Prostate gland (tissue), 2 donors: ENCODE measurements at places on chromosomes 1 and 21.
A peak's percentile ranks its signal among the peaks of the same experiment; 100 is the strongest.

DNA sequence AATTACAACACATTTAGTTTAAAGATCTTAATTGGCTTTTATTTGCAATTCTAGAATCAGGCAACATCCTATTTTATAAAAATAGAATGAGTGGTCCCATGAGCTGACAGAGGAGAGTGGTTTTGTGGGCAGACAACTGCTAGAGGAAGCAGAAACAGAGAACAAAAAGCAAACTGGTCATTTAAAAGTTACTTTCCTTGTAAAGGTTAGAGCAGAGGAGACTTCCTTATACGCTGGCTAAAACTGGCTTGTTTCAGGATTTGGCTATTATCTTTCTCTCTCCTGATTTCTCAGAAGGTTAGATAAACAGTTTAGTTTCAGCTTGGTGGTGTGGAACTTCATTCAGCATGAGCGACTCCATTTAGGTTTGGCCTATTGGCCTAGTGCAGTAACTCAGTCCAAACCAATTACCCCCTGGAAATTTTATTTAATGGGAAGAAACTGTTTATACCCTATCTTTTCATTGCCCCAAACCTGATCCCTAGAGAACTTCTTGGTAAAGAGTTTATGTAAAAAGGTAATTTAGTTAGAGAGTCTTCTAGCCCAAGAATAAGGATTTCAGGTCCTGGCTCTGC, 32.2 kb upstream of the IL20 start:
- DNase-seq: no peak

- no peak for DNase-seq
These were observed 25.0 kb downstream of the FOXO6 start for GRCh38 chr1:41386196-41386663.

GRCh38 chr1:22971161-22971560, 1.5 kb downstream of the LACTBL1 start:
- no peak for DNase-seq

GRCh38 chr1:212290608-212291007, 5.4 kb downstream of the PPP2R5A start:
- DNase-seq: no peak

DNA sequence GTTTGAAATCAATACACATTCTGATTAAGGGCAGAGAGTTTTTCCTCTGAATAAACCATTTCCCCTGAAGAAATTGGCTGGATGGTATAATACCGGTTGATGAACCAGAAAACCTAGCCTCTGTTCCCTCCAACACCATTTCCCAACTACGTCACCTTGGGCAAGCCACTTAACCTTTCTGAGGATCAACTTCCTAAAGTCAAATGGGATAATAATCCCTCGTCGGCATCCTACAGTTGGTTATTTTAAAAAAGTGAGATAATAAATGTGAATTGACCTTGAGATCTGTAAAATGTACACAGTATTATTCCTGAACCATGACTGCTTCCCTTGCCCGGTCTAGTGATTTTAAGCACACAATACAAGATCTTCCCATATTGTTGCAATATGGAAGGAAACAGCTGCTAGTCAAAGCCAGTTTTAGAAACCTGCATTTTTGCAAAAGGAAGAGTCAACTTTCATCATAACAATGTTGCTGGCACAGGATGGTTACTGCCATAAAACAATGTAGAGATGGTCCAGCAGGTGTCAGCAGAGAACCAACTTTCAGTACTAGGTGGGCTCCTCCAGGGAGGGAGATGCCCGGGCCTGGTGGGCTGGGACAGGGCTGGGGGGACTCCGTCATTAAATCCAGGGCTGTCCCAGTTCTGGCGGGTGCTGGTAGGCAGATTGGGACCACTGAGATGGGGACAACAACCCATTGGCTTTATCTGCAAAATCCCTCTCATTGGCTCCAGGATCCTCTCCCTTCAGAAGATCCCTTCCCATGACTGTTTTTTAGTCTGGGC, 5.2 kb upstream of the HLX start:
- DNase-seq: no peak

DNA sequence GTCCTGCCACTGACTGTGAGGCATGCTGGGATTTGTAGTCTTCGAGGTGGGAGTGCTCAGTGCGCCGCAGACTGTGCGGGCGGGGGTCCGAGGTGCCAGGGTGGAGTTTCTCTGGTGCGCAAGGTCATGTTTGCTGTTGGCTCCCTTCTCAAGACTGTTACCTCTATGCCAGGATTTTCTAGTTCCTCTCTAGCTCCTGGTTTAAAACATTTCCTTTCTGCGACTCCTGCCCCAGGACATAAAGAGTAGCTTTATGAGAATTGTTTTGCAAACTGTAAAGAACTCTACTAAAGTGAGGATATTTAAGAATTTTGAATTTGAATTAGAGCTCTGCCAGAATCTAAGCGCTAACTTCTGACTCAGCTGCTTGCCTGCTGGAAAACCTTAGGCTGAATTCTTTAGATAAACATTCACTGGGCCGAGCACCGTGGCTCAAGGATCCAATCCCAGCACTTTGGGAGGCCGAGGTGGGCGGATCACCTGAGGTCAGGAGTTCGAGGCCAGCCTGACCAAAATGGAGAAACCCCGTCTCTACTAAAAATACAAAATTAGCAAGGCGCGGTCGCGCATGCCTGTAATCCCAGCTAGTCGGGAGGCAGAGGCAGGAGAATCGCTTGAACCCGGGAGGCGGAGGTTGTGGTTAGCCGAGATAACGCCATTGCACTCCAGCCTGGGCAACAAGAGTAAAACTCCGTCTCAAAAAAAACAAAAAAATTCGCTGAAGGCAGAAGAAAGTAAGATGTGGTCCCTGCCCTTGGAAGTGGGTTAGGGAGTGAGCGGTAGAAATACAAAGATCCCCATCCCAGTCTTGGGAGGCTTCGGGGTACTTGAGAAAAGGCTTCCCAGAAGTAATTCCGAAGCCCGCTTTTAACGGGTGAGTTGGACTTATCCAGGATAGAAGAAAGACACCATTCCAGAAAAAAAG, 992 bp upstream of the USP48 start:
- peak; percentile 6 for DNase-seq

DNA sequence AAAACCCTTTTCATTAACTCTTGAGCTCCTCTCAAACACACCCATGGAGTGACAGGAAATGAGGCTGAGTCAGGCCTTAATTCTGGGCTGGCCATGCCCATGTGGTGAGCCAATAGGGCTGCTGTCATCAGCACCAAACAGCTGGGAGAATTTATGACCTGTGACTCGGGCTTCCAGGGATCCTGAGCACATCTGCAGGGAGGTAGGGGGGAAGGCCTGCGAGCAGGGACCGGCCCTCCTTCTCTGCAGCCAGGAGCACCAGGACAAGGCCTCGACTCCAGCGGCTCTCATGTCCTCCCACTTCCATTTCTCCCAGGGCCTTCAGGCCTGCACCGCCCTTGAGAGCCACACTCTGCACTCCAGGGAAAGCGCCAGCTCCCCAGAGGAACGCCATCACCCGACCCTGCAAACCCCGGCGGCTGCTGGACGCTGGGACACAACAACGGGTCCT, 14.6 kb downstream of the RIPK4 start:
- DNase-seq: no peak

DNA sequence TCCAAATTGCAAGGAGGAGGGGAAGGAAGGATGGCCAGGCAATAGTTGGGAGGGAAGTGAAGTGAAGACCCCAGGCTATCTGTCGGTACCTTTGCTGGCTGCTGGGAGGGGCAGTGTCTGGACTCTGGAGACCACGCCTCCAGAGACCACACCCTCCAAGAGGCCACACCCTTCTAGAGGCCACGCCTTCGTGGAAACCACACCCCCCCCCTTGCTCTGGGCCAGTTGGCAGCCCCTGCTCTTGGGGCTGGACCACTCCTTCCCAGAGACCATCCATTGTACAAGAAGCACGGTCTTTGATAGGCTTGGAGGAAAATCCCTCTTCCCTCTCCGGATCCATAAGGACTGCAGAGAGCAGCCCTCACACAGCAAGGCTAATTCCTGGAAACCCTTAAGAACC, 73.1 kb downstream of the RYR2 start:
- DNase-seq: no peak

DNA sequence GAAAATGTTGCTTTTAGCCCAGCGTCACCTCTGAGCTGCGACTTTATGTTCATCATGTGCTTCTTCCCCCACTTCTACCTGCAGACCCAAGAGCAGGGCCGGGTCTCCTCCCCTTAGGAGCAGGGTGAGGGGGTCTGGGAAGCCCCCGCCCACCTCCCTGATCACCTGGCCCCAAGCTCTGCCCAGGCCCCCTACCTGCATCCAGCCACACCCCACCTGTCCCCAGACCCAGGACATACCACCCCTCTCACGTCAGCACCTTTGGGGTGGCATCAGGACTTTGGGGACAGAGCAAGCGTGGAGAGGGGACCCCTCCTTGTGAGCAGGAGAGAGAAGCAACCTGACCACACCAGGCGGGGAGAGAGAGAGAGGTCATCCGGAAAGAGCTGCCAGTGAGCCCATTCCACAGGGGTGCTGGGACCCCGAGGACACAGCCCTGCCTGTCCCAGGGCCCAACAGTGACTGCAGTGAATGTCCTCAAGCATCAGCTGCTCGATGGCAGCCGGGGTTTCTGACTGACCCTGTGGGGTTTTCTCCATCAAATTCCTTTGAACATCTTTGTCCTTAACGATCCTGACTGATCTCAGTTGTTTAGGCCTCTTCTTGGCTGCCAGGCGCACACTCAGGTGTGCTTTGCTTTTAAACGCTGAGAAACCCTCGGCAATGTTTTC, 42.8 kb upstream of the COL18A1 start:
- no peak for DNase-seq

- no peak for DNase-seq
These were observed 59.1 kb downstream of the CAPN2 start for GRCh38 chr1:223771469-223771813.

DNA sequence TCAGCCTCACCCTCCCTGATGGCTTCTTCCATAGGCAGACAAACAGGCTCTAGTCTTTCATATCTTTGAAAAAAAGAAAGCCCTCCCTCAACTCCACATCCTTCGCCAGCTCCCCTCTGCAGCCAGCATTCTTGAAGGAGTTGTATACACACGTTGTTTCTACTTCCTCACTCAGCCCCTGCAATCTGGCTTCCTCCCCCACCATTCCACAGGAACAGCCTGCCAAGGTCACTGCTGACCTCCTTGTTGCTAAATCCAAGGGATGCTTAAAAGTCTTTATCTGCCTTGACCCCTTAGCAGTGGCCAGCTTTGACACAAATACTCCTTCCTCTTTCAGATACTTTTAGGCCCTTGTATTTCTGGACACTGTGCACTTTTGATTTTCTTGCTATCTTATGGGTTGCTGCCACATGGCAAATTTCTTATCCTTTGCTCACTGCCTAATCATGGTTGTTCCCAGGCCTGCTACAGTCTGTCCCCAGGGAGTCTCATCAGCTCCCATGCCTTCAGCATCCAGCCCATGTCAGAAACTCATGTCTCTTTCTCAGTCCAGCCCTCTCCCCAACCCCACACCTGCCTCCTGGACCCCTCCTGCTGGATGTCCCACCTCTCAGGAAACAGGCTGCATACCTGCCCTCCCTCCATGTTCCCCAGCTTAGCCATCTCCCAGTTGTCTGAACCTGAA, 8.3 kb downstream of the FAM229A start:
- no peak for DNase-seq

- DNase-seq: no peak
These were observed 478.7 kb downstream of the SETD4 start for GRCh38 chr21:35581640-35582039.

- peak; percentile 51 for DNase-seq
These were observed 32.8 kb upstream of the EPS15 start for GRCh38 chr1:51551848-51552296.

DNA sequence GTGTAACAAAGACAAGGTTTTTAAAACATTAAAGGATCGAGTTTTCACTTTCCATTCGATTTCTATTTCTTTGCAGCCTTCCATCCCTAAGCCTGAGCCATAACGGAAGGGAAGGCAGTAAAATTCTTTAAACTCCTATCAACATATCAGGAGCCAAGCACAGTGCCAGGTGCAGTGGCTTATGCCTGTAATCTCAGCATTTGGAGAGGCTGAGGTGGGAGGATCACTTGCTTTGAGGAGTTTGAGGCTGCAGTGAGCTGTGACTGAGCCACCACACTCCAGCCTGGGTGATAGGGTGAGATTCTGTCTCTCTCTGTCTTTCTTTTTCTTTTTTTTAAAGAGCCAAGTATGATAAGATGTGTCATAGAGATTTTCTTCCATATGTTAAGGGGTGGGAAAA, 217.5 kb upstream of the GREM2 start:
- DNase-seq: no peak

GRCh38 chr1:237664348-237664747, 226.4 kb downstream of the ZP4 start:
- no peak for DNase-seq

GRCh38 chr1:229438021-229438420, 4.1 kb upstream of the ACTA1 start:
- no peak for DNase-seq

GRCh38 chr1:227892489-227893299, 55.0 kb downstream of the WNT9A start:
- no peak for DNase-seq

GRCh38 chr1:192225703-192226102, 67.4 kb downstream of the RGS18 start:
- no peak for DNase-seq

DNA sequence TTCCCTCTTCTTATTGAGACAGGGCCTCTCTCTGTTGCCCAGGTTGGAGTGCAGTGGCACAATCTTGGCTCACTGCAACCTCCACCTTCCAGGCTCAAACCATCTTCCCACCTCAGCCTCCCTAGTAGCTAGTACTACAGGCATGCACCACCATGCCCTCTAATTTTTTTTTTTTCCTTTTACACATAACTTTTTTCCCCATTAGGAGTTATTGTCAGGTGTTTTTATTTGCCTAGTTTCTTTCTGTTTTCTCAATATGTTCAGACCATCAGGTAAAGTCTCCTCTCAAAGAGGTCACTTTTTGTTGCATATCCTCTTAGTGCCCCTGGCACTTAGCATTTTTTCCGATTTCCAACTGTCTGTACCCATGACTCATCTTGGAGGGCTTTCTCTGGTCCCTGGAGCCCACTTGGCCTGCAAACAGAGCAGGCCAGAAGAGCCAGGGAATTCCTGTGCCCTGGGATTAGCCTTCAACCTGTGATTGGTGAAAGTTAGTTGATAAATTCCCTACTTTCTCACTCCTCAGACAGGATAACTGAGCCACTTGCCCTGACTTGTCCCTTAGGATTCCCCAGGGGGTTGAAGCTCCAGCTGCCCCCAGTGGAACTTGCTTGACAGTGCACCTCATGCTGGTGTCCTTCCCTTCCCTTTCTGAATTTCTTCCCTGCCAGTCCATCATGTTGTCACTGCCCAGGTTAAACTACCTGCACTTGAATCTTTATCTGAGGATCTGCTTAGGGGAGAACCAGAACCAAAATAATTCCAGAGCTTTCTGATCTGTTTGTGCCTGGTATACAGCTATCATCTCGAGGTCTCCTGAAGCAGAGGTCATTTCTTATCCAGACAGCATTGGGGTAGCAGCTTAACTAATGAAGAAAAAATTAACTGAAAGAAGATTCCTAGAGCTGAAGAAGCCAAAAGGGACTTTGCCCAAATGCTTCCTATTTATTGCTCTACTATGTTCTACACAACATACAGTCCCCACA, 2.4 kb downstream of the NTPCR start:
- peak; percentile 24 for DNase-seq

DNA sequence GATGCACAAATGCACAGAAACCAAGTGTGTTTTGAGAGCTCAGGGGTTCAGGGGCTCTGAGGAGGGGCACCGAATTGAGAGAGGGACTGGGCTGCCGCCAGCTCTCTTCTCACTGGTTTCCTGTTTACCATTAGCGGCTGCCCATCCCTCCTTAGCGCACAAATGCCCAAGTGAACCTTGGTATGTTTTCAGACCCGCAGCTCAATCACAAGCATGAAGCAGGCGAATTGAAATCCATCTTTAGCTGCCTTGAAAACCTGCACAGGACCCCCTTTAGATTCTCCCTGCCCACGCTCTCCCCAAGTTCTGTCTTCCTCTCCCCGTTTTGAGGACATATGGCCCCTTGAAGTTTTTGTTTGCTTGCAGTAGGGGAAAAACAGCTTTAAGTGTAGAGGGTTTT, 61.1 kb upstream of the ACOT11 start:
- no peak for DNase-seq
